ENCODE measurements at places on chromosomes 3 and 15.

- DNase-seq: no peak
Observed at GRCh38 chr3:57864853-57865252, 108.7 kb downstream of the SLMAP start.

- no peak for DNase-seq
Observed at GRCh38 chr3:127224118-127224517, 31.2 kb downstream of the PRR23E start.

DNA sequence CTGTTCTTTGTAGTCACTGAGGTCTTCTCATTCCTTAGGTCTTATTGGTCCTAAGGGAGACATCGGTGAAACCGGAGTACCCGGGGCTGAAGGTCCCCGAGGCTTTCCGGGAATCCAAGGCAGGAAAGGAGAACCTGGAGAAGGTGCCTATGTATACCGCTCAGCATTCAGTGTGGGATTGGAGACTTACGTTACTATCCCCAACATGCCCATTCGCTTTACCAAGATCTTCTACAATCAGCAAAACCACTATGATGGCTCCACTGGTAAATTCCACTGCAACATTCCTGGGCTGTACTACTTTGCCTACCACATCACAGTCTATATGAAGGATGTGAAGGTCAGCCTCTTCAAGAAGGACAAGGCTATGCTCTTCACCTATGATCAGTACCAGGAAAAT, 11.6 kb downstream of the ADIPOQ start:
- DNase-seq: no peak

GRCh38 chr3:195873971-195874370, 34.4 kb downstream of the TNK2 start:
- DNase-seq: no peak

DNA sequence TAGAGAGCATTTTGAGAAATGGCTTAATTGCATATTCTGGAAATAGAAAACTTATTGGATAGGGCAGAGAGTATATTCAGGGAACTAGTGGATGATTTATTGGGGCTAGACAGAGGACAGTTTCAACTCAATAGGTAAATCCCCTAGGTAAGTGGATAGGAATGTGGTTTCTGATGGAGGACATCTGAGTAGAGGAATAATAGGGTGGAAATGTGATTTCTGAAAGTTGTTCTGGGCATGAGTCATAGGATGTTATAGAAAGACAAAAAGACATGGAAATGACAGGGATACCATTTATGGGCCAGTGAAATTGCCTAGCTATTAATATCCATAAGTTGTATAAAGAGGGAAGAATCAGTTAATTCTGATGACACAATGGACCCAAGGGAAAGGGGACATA, 563.3 kb upstream of the GOLIM4 start:
- no peak for DNase-seq

GRCh38 chr15:86629409-86630356, 550.0 kb downstream of the AGBL1 start:
- DNase-seq: no peak

DNA sequence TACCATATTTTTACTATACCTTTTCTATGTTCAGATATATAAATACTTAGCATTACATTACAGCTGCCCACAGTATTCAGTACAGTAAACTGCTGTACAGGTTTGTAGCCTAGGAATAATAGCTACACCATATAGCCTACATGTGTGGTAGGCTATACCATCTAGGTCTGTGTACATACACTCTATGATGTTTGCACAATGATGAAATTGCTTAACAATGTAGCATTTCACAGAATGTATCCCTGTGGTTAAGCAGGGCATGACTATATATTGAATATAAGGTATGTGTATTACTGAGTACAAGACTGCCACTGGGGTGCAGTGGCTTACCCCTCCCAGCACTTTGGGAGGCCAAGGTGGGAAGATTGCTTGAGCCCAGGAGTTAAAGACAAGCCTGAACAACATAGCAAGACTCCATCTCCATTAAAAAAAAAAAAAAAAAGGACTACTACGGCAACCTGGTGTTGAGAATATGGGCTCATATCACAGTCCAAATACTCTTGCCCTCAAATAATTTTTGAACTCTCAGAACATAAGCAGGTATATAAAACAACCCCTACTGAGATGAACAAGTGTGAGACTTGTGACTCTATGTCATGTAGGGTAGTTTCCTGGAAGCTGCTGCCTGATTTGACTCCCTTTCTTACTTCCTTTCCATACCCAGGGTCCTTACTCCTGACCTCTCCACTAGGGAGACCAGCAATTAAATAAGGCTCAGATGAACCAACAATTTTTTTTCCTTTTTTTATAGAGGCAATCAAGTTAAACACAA, 4.8 kb downstream of the PPP1R14D start:
- DNase-seq: no peak

- no peak for DNase-seq
Observed at GRCh38 chr15:84834229-84834955, 17.2 kb downstream of the ALPK3 start.

DNA sequence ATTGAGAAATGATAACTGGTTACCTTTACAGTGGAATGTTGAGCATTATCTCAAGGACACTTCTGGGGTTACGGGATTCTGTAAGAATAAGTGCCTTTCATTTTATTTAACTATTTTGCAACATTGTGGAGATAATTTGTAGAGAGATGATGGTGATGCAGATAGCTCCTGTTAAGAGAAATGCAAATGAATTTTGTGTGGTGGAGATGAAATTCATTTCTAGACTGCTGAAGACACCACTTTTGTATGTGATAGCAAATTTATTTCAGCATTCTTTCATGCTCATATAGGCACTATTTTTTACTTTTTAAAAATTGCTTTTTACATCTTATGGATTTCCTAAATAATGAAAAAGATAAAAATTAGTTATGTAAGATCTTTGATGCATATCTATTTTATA, 463.3 kb upstream of the CBLB start:
- DNase-seq: no peak

DNA sequence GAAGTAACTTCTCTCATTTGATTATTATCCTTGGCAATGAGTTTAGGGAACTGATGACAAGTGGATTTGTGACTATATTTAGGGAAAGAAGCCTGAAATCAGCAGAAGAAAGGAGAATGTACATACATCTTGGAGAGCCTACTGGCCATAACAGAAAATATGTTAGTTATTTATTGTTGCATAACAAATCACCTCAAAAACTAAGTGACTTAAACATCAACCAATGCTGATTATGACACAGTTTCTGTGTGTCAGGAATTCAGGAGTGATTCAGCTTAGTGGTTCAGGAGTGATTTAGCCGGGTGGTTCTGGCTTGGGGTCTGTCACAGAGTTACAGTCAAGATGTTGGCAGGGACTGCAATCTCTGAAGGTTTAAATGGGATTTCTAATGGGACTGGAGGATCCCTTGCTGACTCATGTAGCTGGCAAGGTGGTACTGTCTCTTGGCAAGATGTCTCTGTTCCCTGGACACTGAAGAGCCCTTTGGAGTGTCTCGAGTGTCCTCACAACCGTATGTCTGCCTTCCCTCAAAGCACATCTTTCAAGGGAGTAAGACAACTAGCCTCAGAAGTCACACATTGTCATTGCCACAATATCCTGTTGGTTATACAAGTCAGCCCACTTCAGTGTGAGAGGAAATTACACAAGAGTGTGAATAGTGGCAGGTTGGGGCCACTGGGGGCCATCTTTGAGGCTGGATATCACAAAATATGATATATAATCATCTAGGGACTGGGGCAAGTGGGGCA, 248.9 kb downstream of the SV2B start:
- no peak for DNase-seq

GRCh38 chr3:21893242-21893641, 142.2 kb upstream of the ZNF385D start:
- no peak for DNase-seq

DNA sequence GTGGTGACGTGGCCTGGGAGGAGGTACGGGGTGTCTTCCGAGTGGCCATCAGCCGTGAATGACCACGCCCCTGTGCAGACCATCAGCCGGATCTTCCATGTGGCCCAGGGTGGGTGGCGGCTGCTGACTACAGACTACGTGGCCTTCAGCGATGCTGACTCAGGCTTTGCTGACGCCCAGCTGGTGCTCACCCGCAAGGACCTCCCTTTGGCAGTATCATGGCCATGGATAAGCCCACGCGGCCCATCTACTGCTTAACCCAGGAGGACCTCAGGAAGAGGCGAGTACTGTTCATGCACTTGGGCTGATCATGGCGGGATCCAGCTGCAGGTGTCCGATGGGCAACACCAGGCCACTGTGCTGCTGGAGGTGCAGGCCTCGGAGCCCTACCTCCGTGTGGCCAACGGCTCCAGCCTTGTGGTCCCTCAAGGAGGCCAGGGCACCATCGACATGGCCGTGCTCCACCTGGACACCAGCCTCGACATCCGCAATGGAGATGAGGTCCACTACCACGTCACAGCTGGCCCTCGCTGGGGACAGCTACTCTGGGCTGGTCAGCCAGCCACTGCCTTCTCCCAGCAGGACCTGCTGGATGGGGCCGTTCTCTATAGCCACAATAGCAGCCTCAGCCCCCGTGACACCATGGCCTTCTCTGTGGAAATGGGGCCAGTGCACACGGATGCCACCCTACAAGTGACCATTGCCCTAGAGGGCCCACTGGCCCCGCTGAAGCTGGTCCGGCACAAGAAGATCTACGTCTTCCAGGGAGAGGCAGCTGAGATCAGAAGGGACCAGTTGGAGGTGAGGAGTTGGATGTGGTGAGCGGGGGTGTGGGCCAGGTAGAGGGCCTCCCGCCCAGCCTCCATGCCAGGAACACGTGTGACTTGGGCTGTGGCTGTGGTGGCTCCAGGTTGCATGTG, 178.4 kb downstream of the TBC1D2B start:
- DNase-seq: no peak

DNA sequence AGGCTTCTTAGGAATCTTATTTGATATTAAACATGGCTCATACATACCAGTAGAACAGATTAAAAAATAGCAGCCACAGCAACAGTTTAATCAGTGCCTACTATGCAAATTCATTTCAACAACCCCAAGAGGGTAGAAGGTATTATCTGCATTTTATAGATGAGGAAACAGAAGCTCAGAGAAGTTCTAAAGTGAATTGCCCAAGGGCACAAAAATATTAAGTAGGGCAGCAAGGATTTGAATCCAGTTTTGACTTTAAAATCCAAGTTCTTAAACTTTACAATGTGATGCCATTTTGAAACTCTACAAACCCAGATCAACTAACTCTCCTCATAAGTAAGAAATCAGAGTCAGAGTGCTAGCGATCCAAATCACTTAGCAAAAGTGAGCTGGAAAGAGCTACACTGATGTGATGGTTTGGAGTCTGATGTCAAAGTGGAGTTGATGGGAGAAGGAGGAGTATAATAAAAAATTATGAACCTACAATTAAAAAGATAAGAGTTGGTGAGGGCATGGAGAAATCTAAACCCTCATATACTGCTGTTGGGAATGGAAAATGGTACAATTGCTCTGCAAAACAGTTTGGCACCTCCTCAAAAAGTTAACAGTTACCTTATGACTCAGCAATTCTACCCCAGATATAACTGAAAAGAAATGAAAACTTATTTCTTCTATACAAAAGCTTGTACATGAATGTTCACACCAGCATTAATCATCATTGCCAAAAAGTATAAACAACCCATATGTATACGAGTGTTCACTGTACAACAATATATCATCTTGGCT, 51.0 kb upstream of the PLXND1 start:
- no peak for DNase-seq

DNA sequence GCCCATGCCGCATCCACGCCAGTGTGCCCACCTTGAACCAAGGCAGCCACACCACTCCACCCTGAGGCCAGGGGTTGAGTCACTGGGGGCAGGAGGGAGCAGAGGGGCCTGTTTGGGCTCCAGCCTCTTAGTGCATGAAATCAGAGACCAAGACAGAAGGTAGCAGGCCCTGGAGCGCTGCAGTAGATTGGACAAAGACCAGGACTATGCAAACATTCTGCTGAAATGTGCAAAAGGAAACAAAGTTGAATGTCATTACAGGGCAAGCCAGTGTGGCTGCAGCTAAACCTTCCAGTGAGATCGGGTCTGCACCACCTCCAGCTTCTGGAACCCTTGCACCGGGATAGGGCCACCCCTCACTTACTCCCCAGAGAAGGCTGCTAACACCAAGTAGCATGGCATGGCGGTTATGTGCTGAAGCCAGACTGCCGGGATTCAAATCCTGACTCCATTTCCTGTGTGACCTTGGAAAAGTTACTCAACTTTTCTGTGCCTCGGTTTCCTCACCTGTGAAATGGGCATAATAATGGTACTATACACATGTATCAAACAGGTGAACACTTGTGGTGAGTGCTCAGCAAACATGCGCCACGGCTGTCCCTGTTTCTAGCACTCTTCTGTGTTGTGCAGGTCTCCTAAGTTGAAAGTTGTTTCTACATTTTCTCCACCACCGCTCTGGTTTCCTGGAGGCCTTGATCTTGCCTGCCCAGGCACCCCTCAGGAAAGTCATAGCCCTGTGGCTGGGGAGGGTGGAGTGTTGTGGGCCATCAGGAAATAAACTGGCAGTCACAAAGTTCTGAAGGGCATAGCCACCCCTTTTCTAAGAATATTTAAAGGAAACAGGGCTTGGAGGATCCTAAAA, 25.0 kb upstream of the GP9 start:
- no peak for DNase-seq

DNA sequence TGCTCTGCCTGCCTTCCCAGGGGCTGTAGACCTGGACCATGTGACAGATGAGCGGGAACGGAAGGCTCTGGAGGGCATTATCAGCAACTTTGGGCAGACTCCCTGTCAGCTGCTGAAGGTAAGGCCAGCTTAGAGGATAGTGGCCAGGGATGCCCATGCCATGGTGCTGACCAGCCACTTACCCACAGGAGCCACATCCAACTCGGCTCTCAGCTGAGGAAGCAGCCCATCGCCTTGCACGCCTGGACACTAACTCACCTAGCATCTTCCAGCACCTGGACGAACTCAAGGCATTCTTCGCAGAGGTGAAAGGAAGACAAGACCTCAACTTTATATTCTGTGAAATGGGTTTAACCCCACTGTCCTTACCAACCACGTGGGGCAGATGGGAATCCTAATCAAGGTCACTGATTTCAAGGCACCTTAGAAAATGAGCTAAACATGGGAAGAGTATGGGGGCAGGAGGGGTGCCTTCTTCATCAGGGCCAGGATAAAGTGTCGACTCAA, 26.7 kb downstream of the NBEAL2 start:
- DNase-seq: no peak

DNA sequence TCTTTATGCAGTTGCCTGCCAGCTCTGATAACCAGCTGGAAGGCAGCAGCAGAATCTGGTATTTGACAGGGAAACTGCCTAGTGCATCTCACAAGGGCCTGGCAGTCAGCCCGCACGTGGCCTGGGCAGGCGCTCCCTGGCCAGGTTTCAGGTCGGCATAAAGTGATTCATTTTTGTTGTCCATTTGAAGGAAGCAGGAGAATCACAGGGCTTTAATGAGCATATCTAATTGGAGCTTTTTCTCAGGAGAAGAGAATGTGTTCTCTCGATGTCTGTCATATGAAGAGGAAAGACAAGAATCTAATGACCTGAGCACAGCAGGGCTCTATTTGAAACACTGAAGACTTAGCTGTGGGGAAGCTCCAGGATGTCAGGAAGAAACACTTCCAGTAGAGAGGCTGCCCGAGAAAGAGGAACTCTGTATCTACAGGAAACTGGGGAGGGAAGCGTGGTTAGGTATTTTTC, 98.8 kb upstream of the MB21D2 start:
- DNase-seq: no peak
